ENCODE measurements at places on chromosomes 11 and 22.

- no peak for DNase-seq
Measured at GRCh38 chr11:13260963-13261588, 16.5 kb upstream of the BMAL1 start.

DNA sequence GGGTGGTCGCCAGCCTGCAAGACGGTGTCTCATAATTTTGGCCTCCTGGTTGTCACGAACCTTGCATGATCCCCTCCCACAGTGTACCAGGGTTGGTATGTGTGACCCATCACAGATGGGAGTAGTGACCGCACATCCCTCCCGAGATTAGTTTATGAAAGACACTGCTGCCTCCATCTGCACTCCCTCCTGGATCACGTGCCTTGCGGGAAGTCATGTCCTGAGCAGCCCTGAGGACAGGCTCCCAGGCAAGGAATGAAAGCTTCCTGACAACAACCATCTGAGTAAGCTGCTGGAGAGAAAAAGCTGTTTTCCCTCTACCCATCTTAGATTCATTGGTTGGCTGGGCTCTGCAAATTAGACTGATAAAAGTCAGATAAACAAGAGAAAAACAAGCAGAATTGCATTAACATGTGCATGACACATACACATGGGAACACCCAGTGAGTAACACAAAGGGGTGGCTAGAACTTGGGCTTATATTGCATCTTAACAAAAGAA lies 14.4 kb upstream of the PAMR1 start:
- DNase-seq: no peak

GRCh38 chr22:37183432-37184379 lies 4.3 kb downstream of the C1QTNF6 start:
- no peak for DNase-seq

GRCh38 chr22:38924347-38924952 lies 33.0 kb upstream of the APOBEC3A start:
- DNase-seq: no peak

- no peak for DNase-seq
Measured at GRCh38 chr22:45322873-45323525, 13.3 kb downstream of the FAM118A start.

GRCh38 chr22:29313576-29314466 lies 1.7 kb downstream of the RASL10A start:
- no peak for DNase-seq

Measured in CD4-positive, alpha-beta T cell treated with Interleukin-4 for 4 hours (primary cell).